GM12864 (cell line): ENCODE measurements at places on chromosomes 4 and X.

DNA sequence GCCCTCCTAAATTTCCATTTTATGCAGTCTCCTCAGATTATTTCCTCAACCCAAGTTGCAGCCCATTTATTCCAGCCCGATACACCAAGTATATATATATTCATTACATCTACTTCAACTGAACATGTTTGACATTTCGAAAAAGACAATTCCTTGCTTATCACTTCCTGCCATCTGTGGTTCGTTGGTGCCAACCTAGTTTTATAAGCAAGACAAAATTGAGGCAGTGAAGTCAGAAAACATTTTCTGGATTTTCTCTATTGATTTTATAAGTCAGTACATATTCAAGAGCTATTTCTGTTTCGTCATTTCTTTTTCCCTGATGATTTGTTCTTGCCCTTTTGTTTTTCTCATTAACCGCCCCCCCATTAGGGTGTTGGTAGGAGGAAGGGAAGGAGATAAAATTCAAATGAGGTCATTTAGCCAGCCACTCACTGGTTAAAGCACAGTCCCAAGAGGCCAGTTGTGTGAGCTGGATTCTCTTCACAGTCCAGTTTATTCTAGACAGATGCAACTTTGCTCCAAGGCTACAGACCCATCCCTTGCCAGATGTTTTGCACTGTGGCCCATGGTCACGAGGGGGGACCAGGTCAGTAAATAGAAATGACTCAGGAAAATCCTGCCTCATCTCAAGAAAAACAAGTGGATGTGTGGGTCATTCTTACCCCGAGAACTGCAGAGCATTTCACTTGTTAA is 20.3 kb upstream of the VEGFD start:
- no peak for DNase-seq

- DNase-seq = no peak
Measured at GRCh38 chr4:33104273-33104672, 2384.1 kb downstream of the PCDH7 start.

DNA sequence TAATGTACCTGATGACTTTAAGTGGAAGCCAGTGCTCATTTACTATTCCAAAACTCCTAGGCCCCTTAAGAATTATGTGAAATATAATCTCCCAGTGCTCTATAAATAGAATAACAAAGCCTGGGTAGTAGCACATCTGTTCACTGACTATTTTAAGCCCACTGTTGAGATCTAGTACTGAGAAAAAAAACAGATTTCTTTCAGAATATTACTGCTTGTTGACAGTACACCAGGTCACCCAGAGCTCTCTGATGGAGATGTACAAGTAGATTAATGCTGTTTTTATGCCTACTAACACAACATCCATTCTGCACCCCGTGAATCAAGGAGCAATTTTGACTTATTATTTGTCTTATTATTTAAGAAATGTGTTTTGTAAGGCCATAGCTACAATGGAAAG is 75.7 kb downstream of the FAM47C start:
- no peak for DNase-seq

DNA sequence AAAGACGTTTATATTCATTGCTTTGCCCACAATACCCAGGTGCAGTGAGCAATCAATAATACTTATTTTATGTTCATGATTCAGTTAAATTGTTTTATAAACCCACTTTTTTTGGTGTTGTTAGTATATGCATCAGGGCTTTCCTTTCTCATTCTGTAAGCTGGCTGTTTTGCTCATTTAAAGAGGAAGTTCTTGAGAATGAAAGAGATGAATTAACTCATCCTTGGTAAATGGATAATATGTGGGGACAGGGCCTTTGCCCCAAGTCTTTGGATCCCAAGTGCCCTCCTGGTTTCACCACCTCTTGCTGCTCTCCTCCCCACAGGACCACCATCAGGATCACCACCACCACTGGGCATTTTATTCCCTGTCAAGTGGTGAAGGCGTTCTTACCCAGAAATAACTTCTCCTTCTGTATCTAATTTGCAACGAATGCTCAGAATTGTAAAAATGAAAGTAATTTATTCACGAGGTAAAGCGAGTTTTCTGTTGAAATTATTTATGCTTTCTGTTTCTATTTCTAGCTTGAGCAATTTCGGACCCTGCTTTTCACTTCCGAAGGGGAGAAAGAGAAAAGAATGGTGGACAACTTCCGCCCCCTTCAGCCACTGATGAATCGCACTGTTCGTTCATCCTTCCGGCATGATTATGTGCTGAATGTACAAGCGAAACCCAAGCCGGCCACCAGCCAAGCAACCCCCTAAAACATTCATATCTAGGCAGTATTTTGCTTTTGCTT is 8.2 kb upstream of the ZRSR2 start:
- peak; percentile 59 for DNase-seq

DNA sequence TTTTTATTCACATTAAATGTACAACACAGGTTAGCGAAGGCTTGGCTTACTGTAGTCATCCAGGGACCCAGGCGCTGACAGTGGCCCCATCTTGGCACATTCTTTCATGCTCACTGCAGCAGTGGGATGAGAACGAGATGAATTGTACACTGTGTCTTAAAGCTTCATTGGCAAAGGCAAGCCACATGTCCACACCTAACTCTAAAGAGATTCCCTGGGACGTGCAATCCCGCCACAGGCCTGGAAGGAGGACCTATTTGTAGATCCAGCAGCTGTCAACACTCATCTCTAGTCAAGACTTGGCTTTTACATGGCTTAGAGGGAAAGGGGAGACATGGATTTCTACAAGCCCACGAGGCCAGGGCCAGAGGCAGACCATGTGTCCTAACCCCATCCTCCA is 16.1 kb upstream of the CXCR3 start:
- no peak for DNase-seq

DNA sequence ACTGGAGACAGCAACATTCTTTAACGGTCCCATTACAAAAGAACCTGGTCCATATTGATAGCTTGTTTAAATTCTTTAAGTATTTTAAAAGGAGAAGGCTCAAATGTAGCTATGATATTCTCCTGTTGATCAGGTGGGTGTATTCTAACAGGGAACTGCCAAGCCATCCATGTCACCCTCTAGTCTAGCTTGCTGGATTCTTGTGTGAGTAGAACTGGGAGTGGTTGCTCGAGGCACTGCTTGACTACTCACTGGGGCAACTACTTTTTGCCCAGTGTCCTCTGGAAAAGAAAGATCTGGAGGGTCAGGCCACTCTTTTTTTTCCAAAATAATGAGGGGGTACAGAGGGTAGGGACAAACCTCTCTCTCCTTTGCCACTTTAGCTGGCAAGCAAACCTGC is 155.1 kb downstream of the ZNF518B start:
- no peak for DNase-seq

DNA sequence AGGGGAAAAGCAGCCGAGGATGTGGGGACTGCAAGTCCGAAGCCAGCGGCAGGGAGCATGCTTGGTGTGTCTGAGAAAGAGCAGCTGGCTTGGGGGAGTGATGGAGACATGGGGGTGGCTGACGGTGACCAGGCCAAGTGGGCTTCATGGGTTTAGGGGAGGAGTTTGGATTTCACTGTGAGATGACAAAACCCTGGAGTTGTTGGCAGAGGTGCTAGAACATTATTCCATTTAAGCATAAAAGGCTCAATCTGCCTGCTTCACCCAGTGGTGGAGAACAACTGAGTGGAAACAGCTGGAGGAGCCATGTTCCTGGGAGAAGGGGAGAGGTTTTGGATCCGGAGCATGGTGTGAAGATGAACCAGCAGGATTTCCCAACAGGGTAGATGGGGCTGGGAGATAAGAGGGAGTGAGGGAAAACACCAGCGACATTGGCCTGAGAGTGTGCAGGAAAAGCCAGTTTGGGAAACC is 318.0 kb upstream of the TAPT1 start:
- no peak for DNase-seq

- no peak for DNase-seq
Measured at GRCh38 chr4:185480016-185480732, 8.6 kb upstream of the CCDC110 start.

GRCh38 chr4:85826060-85826678 is 351.2 kb downstream of the ARHGAP24 start:
- no peak for DNase-seq

DNA sequence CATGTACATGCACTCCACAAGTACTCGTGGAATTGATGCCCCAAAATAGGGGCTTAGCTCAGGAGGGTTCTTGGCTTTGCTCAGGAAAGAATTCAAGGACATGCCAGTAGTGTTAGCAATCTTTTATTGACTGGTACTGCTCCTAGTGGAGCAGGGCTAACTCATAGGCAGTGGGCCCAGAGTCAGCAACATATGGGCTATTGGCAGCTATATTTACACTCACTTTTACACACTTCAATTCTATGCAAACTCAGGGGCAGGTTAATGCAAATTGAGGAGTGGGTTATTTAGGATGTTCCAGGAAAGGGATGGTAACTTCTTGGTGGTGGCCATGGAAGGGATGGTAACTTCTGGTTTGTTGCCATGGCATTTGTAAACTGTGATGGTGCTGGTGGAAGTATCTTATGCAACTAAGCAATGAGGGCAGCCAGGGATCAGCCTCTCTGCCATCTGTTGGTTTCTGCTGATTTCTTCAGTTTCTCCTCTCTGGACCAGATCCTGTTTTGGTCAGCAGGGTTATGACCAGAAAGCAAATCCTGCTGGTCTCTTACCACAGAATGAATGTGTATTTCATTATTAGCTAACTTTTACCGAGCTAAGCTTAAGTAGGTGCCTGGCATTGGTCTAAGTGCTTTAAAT is 69.2 kb upstream of the FAT1 start:
- no peak for DNase-seq

DNA sequence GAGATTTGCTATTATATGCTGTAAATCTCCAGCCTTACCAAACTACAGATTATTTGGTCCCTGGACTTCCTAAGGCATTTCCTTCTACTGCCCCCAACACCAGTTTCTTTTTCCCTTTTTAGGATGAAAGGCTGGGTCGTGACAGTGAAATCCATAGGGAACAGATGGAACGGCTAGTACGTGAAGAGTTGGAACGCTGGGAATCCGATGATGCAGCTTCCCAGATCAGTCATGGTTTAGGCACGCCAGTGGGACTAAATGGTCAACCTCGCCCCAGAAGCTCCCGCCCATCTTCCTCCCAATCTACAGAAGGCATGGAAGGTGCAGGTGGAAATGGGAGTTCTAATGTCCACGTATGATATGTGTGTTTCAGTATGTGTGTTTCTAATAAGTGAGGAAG is 67.9 kb downstream of the PKD2 start:
- DNase-seq = no peak

DNA sequence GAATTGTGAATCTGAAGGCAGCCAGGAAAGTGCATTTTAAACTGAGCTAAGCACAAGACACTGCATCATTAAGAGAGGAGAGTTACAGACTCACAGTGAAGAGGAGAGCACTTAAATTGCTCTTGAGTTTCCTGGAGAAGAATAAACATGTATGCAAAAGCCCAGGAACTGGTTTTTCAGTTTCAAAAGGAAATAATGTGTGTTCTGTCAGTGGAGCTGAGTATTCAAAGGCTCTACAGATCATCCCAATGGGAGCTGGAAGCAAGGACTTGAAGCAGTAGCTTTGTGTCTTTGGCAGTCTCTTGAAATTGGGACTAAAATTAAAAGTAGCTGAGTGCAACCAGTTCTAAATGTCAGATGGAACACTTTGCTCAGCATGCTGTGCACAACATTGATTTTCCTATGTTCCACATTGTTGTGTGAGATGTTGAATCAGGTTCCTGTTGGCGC is 147.5 kb upstream of the ANK2 start:
- DNase-seq = no peak

- DNase-seq = no peak
Measured at GRCh38 chr4:128825226-128825625, 15.7 kb downstream of the JADE1 start.

DNA sequence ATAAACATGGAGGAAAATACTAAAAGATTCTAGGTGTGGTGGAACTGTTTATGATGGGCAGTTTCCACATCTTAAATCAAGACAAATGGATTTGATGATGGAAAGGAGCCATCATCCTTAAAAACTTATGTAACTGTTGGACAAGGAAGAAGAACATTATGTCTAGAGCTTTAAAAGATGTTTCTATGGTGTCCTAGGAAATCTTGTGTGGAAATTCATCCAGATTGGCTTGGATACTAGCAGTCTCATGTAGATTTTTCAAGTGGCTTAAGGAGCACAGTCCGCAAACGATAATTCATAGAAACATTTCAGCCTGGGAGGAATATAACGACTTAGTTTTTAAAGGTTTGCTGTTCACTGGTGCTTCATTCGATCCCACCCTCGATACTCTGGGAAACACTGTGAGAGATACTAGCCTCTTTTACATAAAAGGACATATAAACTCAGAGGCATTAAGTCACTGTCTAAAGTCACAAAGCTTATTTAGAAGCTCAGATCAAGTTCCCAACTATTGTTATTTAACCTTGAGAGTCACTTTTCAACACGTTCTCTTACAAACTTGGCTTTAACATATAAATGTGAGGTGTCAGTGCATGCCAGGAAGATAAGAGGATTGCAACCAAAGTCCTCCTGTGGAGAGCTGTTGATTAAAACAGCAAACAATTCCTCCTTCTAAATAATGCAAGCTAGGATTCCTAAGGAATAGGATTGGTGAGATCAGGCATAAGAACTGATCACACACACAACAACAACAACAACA is 135.7 kb upstream of the SCML1 start:
- DNase-seq = no peak

DNA sequence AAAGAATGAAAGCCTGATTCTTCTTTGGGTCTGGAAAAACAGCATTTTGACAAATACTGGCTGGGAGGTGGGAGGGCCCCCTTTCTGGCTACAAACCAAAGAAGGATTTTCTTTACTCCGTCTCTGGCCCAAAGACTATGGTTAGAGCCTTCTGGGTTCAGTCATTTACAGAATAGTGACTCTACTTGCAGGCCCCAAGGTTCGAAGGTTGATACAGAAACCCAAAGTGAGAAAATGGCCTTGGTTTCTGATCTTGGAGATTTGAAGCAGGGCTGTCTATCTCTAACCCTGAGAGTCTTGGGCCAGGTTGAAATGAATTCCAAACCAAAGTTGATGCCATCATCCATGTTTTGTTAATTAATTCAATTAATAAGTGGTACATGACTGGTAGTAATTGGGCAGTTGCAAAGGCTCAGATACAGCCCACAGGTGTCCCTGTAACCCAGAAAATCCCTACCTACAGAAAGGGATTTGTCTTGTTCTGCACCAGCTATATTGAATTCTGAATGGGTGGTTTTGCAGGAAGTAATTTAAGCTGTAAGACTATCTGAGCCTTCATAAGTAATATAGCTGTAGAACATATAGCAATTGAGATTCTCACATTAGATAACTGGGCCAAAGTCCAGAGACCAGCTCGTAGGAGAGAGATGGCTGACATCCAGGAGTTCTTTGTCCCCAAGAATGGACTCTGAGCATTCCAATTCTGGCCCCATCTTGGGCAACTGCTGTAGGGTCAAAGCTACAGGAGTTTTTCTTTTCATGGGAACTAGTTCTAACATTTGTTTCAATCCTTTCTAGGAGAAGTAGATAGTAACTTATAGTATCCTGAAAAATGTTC is 34.5 kb downstream of the CHRNA9 start:
- no peak for DNase-seq

DNA sequence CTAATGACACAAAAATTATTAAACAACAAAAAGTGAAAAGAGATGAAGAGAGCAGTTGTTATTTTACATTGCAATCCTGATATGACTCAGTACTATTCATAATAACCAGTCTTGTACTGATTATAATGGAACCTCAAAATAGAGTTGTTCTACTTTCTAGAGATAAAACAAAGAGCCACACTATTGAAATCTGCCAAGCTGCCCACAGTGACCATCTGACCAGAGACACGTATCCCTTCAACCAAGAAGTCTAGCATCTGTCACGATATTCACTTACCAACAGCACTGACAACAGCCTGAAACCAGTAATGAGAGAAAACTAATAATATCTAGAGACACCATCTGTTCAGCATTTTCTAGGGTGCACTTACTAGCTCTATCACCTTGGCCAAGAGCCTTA is 466.7 kb downstream of the NKX6-1 start:
- DNase-seq = peak; percentile 33
